ENCODE measurements at places on chromosomes 5 and 9. TPM values are rescaled to one million over a fixed set of nuclear protein-coding genes. Genes with fewer than 3 reads are reported as not detected.

Gene IL13
- not detected for total RNA-seq

Gene RASGEF1C
- total RNA-seq, result not detected

Gene STPG3
- not detected for total RNA-seq

Gene TMC1
- total RNA-seq, result not detected

Gene EPB41L4B
- total RNA-seq, result 32.5 TPM

Measured in right lobe of liver (tissue), 6 donors.